Body of pancreas (tissue), 4 donors: ENCODE measurements at places on chromosomes 5 and 9.
A peak's percentile ranks its signal among the peaks of the same experiment; 100 is the strongest.

DNA sequence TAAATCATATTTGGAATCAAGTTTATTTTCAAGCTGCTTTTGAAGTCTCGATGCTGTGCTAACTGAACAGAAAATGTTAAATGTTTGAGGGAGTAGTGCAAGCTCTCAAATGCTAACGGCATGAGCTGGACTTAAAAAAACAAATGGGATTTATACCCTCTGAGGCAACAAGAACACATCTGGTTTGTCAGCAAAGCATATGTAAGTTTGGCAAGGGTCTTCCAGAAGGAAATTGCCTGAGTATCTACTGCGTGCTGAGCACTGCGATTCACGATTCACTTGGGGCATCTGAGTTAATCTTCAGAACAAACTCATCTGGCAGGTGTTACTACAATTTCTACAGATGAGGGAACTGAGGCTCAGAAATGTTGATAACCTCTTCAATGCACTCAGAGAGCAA is 98.4 kb upstream of the C9orf72 start:
- H3K4me1 ChIP-seq = no peaks in the 10 kb centered on the region
- no peak overlapping the region for H3K27ac ChIP-seq
- DNase-seq = no peak
- H3K4me3 ChIP-seq = no peak overlapping the region
- no peaks in the 10 kb centered on the region for H3K27me3 ChIP-seq

- no peaks in the 10 kb centered on the region for H3K4me1 ChIP-seq
- no peaks in the 10 kb centered on the region for H3K36me3 ChIP-seq
- DNase-seq = no peak
- no peak overlapping the region for H3K27ac ChIP-seq
- H3K27me3 ChIP-seq = no peaks in the 10 kb centered on the region
- no peak overlapping the region for H3K4me3 ChIP-seq
Observed at GRCh38 chr5:72380492-72381274, 60.5 kb downstream of the PTCD2 start.

DNA sequence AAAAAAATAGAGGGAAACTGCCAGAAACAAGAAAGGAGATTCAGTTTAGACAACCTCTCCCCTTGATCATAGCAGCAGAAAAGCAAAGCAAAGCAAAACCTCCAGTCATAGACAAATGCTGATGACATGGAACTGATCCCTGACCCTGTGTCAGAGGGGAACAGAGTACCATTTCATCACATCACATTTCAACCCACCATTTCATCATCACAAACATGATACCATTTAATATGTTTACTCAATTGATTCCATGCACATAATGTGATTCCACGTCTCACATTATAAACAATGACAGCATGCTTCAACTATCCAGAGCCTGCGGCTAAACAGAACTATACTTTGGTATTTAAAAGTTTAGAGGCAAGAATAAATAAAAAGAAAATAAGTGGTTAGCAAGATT is 28.7 kb upstream of the ACOT12 start:
- no peaks in the 10 kb centered on the region for H3K27me3 ChIP-seq
- no peak overlapping the region for H3K27ac ChIP-seq
- peaks cover 10% of the 10 kb centered on the region for H3K4me1 ChIP-seq
- DNase-seq = no peak
- no peak overlapping the region for H3K4me3 ChIP-seq
- H3K36me3 ChIP-seq = peaks cover 3% of the 10 kb centered on the region

DNA sequence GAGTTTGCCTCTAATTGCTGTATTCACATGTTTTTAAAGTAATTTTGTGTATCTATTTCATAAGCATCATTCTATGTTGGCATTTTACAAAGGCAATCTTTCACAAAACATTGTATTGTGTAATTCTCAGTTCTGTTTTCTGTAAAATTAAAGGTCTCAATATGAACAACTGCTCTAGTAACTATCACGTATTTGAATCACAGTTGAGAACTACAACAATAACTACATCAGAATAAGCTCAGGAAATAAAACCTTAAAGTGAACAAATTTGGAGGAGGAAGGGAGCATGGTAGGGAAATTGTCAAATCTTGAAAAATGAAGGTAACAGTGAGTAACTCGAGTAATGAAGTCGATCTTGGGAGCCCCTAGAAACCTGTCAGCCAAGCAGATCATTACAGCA is 22.5 kb upstream of the CAMK4 start:
- H3K36me3 ChIP-seq = no peaks in the 10 kb centered on the region
- no peaks in the 10 kb centered on the region for H3K4me1 ChIP-seq
- no peak overlapping the region for H3K4me3 ChIP-seq
- no peaks in the 10 kb centered on the region for H3K27me3 ChIP-seq

GRCh38 chr9:134783699-134784039 is 96.9 kb upstream of the FCN2 start:
- no peak overlapping the region for H3K27ac ChIP-seq
- H3K27me3 ChIP-seq = no peaks in the 10 kb centered on the region
- no peak overlapping the region for H3K4me3 ChIP-seq
- no peaks in the 10 kb centered on the region for H3K4me1 ChIP-seq
- no peaks in the 10 kb centered on the region for H3K36me3 ChIP-seq
- peak; percentile 12 for DNase-seq

- H3K27me3 ChIP-seq = no peaks in the 10 kb centered on the region
- peaks cover 1% of the 10 kb centered on the region for H3K36me3 ChIP-seq
- no peaks in the 10 kb centered on the region for H3K4me1 ChIP-seq
- H3K27ac ChIP-seq = no peak overlapping the region
Observed at GRCh38 chr9:114089206-114089840, 9.8 kb downstream of the KIF12 start.

- no peak overlapping the region for H3K4me3 ChIP-seq
- H3K36me3 ChIP-seq = no peaks in the 10 kb centered on the region
Observed at GRCh38 chr5:119316086-119316485, 39.7 kb upstream of the TNFAIP8 start.

- DNase-seq = no peak
- no peak overlapping the region for H3K27ac ChIP-seq
- H3K4me3 ChIP-seq = no peak overlapping the region
- no peaks in the 10 kb centered on the region for H3K4me1 ChIP-seq
Observed at GRCh38 chr9:13524245-13524644, 244.8 kb upstream of the MPDZ start.

GRCh38 chr9:130343445-130343918 is 77.9 kb downstream of the HMCN2 start:
- no peak overlapping the region for H3K4me3 ChIP-seq
- DNase-seq = no peak
- no peaks in the 10 kb centered on the region for H3K4me1 ChIP-seq
- H3K27ac ChIP-seq = no peak overlapping the region
- no peaks in the 10 kb centered on the region for H3K36me3 ChIP-seq

GRCh38 chr5:35228310-35228709 is 2.0 kb downstream of the PRLR start:
- H3K27ac ChIP-seq = no peak overlapping the region
- no peaks in the 10 kb centered on the region for H3K36me3 ChIP-seq
- no peak overlapping the region for H3K4me3 ChIP-seq
- DNase-seq = no peak
- no peaks in the 10 kb centered on the region for H3K27me3 ChIP-seq

DNA sequence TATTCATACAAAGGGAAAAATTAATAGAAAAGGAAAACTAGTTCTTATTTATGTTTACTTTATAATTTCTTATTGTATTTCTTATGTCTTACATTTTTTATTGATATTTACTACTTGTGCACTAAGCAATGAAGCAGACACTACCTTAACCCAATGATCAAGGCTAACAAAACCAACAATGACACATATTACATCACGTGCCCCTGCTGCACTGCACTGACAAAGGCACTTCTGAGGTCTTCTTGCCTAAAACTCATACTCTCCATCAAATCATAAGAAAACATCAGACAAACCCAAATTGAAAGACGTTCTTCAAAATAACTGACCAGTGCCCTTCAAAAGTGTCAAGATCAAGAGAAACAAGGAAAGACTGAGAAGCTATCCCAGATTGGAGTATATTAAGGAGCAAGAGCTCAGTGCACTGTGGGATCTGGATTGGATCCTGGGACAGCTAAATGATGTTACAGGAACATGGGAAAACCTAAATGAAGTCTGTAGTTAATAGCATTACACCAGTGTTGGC is 230.9 kb downstream of the AUH start:
- DNase-seq = no peak
- H3K36me3 ChIP-seq = no peaks in the 10 kb centered on the region
- no peaks in the 10 kb centered on the region for H3K4me1 ChIP-seq
- H3K27ac ChIP-seq = no peak overlapping the region
- no peak overlapping the region for H3K4me3 ChIP-seq

DNA sequence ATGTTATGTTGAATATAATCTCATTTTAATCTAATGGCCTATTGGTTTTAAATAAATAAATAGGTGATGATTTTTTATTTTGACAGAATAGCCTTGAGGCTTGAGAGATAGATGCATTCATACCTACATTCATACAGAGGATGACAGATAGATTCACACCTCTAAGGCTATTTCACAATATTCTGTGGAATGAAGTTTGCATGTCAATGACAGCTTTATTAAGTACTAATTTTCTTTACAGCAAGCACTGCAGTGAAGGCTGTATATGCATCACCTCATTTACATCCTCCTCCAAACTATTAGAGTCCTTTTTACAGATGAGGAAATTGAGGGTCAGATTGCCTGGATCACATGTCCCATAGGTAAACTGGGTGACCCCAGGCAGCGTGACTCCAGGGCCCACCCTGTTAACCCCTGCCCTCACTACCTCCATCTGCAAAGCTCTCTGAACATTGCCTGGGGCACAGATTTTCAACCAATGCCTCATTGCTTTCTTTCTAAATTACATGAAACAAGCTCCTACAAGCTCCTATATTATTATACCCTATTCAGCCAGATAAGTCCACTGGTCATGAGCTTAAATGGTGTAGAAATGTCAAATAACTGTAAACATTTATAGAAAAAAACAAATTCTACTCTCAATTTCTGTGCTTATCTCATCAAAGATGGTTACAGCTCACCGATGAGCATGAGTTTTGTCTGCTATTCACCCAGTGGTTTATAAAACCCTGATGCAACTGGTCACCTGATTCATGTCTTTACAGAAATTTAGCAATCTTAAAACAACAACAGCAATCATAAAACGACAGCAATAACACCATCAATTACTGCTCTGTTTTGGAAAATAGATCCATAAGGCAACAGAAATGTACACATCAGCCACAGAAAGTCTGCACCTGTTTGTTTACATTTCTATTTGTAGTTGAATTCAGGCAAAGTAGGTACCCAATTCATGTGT is 338.0 kb downstream of the NSG2 start:
- H3K27me3 ChIP-seq = no peaks in the 10 kb centered on the region
- H3K36me3 ChIP-seq = no peaks in the 10 kb centered on the region
- H3K4me1 ChIP-seq = no peaks in the 10 kb centered on the region

- H3K27ac ChIP-seq = no peak overlapping the region
- H3K27me3 ChIP-seq = no peaks in the 10 kb centered on the region
- no peak for DNase-seq
- H3K36me3 ChIP-seq = no peaks in the 10 kb centered on the region
- peaks cover 11% of the 10 kb centered on the region for H3K4me1 ChIP-seq
Observed at GRCh38 chr5:118862596-118862995, 125.8 kb downstream of the DTWD2 start.

- H3K36me3 ChIP-seq = no peaks in the 10 kb centered on the region
- no peak overlapping the region for H3K4me3 ChIP-seq
- no peak for DNase-seq
- no peaks in the 10 kb centered on the region for H3K27me3 ChIP-seq
- H3K4me1 ChIP-seq = peaks cover 44% of the 10 kb centered on the region
- no peak overlapping the region for H3K27ac ChIP-seq
Observed at GRCh38 chr9:34123682-34124081, 2.8 kb downstream of the DCAF12 start.

- peak overlapping the region; percentile 67 for H3K27ac ChIP-seq
- H3K27me3 ChIP-seq = no peaks in the 10 kb centered on the region
- no peaks in the 10 kb centered on the region for H3K36me3 ChIP-seq
- DNase-seq = peak; percentile 50
- no peak overlapping the region for H3K4me3 ChIP-seq
- peaks cover 23% of the 10 kb centered on the region for H3K4me1 ChIP-seq
Observed at GRCh38 chr5:178428341-178429155, 161.6 kb downstream of the COL23A1 start.

GRCh38 chr5:175837171-175837699 is 34.1 kb upstream of the CPLX2 start:
- H3K4me1 ChIP-seq = no peaks in the 10 kb centered on the region
- H3K36me3 ChIP-seq = no peaks in the 10 kb centered on the region
- H3K27me3 ChIP-seq = no peaks in the 10 kb centered on the region
- no peak for DNase-seq

DNA sequence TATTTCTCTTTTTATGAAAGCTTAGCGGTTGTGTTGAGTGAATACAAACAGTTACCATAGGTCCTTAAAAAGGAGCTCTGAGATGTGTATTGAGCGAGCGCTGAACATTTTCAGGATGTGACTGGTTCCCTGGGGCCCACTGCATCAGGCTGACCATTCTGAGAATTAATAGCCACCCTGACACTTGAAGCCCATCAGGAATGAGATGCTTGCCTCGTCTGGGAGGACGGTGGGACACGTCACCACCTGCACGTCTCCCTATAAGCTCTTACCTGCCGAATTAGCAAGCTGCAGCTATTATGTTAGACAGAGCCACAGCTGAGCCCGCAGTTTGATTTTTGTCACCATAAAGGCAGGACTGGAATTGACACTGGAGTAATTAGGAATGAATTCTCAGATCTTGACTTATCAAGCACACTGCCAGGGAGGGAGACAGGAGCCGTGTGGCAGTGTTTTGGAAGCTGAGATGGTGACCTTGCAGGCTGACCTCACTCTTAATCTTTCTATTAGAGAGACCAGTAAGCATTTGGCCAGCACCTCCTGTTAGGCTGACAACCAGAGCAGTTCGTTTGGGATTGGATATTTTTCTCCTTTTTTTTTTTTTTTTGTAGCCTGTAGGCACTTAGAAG is 373.1 kb upstream of the WWC1 start:
- no peaks in the 10 kb centered on the region for H3K27me3 ChIP-seq
- H3K4me1 ChIP-seq = peaks cover 6% of the 10 kb centered on the region
- no peak overlapping the region for H3K4me3 ChIP-seq
- no peak overlapping the region for H3K27ac ChIP-seq

GRCh38 chr5:179816796-179817469 is 3.8 kb upstream of the SQSTM1 start:
- H3K27ac ChIP-seq = peak overlapping the region; percentile 100
- H3K4me3 ChIP-seq = no peak overlapping the region
- no peaks in the 10 kb centered on the region for H3K27me3 ChIP-seq
- no peaks in the 10 kb centered on the region for H3K36me3 ChIP-seq
- DNase-seq = peak; percentile 32
- H3K4me1 ChIP-seq = peaks cover 34% of the 10 kb centered on the region
